Activated T-helper 2 cell treated with anti-CD3 and anti-CD28 coated beads, Interferon-gamma antibody, Interleukin-2, Interleukin-4, amounts not matched to agents 10 μg/mL and 5 μg/mL and 100 μg/mL, durations not matched to agents 14 hours and 24 hours and 36 hours (primary cell): ENCODE measurements at places on chromosomes 5 and 9.

DNA sequence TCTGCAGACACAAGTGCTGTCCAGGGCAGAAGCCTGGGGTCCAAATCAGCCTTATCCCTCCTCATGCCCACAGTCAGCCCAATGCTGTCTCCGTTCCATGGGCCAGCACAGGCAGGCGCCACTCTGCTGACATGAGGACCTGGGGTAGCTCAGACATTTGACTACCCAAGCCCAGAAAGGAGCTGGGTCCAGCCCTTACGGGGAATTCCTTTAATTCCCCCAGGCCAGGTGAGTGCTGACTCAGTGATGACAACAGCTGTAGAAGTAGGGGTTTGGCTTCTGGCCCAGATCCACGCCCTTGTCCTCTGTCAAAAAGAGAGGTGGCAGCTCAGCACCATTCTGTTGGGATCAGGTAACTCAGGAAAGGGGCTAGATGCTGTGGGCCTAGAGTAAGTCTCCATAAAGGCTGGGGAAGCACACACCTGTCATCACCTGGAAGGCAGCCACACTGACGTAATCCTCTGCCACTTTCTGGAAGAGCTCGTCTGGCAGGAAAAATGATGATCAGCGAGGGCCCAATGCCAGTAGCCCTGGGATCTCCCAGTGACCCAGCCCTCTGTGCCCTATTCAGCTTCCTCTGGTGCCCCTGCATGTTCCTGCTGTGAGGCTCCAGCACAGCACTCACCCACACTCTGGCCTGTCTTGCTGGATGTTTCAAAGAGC lies 1.9 kb downstream of the RAB24 start:
- DNase-seq = no peak

- no peak for DNase-seq
Observed at GRCh38 chr5:161085056-161085455, 233.0 kb upstream of the ATP10B start.

GRCh38 chr5:27875148-27875547 lies 836.8 kb upstream of the CDH9 start:
- no peak for DNase-seq

- no peak for DNase-seq
Observed at GRCh38 chr5:157606046-157606445, 30.5 kb upstream of the ADAM19 start.

DNA sequence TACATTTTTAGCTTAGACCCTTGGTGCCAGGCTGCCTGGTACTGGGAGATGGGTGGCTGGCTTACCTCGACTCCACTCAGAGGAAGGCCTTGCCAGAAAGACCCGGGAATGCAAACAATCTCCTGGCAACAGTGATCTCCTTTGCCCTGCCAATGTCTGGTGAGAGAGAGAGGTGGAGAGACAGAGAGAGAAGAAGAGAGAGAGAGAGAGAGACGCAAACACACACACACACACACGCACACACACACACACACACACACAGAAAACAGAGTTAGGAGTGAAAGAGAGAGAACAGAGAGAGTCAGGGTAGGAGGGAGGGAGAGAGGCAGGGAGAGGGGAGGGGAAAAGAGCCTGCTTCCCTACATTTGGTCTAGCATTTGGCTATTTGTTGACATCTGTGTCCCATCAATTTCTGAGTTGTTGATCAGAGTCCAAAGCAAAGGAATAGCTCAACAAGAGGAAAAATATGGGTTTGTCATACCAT lies 181.6 kb upstream of the MAP1B start:
- no peak for DNase-seq

- DNase-seq = no peak
Observed at GRCh38 chr9:71716138-71716909, 52.0 kb downstream of the CEMIP2 start.

- DNase-seq = no peak
Observed at GRCh38 chr5:78512435-78512834, 136.1 kb downstream of the LHFPL2 start.

GRCh38 chr5:140321796-140322195 lies 18.9 kb upstream of the PFDN1 start:
- DNase-seq = no peak

DNA sequence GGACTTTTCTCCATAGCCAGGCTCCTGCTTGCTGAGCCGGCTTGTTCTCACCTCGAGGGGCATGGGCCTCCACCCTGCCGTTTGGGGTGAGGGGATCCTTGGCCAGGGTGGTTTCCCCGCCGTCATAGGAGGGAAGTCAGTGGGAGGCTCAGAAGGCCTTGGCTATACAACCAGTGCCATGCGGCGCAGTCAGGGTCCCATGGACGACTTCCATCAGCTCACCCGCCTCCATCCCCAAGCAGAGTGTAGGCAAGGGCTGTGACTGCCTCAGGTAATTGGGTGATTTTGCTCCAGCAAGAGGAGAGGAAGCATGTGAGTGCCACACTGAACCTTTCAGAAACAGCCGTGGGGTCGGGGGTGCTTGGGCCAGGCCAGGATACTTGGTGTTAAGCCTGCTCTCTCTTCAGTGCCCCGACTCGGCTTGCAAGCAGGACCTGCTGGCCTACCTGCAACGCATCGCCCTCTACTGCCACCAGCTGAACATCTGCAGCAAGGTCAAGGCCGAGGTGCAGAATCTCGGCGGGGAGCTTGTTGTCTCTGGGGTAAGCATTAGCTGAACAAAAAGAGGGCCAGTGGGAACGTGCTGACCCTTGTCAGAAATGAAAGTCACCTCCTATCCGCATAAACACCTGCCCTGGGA lies 57.2 kb upstream of the LRRTM2 start:
- DNase-seq = no peak

DNA sequence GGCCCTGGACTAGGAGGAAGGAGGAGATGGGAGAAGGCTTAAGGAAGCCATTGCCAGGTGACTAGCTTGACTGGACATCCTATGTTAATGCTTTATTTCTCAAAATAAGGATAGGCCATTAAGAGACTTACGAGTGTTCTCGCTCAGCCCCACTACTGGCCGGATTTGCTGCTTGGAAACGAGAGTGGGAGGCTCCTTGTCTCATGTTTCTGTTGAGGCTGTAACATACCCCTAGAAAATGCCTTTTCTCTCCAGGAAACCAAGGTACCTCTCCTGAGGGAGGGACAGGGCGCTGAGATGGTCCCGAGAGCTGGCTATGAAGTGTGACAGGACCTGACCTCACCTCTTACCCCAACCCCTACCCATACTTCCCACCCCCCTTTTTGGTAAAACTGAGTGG lies 60.0 kb downstream of the RALGPS1 start:
- DNase-seq = no peak

DNA sequence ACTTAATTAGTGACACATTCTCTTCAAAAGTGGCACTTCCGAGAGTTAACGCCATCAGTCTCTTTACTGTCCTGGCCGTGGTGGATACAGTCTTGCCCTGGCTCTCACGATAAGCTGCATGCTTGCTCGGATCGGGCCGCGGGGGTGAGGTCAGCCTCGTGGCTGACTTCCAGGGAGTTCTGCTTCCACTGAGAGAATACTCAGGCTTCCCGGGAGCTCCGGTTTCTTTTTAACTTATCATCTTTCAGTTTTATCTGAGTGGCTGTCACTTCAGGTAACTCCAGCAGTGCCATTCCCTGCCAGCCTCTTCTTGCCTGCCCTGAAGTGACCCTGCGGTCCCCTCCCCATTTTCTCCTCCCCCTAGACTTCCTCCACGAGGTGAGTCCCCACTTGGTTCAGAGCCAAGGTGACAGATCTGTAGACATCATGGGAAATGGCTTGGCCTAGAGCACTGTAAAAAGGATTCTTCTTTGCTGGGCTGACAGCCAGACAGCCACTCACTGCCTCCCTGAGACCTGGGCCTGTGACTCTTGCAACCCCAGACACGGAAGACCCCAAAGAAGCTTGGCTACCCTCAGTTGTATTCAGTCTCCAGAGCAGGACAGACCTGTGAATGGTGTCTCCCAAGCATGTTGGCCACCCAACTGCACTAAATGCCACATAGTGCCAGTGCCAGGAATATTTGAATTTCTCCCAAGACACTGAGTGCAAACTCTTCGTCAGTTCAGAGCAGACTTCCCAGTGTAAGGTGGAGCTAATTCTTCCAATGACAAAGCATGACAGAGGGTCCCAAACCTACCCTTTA lies 95.1 kb downstream of the DAPK1 start:
- DNase-seq = no peak

DNA sequence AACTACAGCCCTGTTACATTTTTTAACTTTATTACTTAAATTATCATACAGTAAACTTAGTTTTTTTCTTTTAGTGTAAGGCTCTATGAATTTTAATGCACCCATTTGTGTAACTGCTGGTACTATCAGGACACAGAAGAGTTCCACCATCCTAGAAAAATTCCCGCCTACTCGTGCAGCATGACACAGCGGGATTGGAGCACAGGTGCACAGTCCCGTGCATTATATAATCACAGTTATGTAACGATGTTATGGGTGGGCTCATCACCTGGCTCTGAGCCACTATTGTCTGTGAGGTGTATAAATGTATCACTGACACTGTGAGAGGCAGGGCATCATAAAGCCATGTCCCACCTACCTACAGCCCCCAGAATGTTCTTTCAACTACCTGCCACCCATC lies 80.7 kb downstream of the DRD1 start:
- DNase-seq = no peak

- no peak for DNase-seq
Observed at GRCh38 chr5:96236051-96236450, 197.0 kb downstream of the PCSK1 start.

DNA sequence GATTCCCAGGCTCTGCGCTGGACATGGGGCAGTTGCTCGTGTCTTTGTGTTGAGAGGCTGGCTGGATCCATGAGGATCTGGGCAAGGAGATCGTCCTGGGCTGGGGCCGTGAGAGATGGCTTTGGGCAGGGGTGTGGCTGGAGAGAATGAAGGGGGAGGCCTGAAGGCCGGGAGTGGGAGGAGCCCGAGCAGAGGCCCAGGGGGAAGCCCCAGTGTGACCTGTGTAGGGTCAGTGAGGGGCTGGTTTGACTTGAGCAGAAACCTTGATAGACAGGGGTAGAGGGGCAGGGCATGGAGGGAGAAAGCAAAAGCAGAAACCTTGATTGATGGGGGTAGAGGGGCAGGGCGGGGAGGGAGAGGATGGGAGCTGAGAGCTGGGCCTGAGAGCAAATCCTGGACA lies 54.4 kb upstream of the ASS1 start:
- no peak for DNase-seq

- DNase-seq = no peak
Observed at GRCh38 chr5:33973271-33973670, 11.2 kb downstream of the SLC45A2 start.

DNA sequence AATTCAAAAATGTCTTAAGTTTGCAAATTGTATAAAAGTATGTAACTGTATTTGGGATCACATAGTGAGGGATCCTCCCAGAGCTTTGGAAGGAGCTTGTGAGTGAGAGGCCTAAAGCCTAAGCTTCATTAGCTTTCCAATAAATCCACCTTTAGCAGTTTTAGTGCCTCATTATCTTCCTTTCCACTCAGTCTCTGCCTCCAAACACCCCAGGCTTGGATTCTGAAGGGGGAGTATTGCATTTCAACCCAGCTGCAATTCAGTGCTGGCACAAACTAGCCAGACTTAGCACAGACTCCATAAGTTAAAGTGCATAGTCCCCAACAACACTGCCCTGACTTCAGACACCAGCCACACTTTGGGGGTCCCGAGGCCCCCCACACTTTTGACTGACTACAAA lies 113.5 kb downstream of the SMARCA2 start:
- DNase-seq = no peak
